ENCODE measurements at places on chromosomes 16 and 17.

- DNase-seq = no peak
Measured at GRCh38 chr16:29192329-29193247, 207.7 kb downstream of the LAT start.

DNA sequence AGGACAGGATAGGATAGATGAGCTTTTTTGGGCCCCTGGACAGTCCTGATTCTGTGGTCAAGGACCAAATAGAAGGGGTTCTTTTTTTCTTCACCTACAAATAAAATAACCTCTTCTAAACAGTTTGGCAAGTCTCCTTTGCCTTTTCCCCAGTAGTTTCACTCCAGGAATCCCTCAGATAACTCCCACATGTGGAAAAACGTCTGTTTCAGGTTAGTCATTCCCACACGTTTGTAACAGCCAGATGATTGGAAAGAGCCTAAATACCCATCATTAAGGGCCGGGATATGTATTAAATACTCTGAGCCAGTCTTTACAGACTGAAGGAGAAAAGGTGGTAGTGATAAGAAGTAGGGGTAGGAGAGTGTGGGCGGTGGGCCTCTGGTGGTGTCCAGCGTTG lies 58.3 kb downstream of the PLD6 start:
- no peak for DNase-seq

DNA sequence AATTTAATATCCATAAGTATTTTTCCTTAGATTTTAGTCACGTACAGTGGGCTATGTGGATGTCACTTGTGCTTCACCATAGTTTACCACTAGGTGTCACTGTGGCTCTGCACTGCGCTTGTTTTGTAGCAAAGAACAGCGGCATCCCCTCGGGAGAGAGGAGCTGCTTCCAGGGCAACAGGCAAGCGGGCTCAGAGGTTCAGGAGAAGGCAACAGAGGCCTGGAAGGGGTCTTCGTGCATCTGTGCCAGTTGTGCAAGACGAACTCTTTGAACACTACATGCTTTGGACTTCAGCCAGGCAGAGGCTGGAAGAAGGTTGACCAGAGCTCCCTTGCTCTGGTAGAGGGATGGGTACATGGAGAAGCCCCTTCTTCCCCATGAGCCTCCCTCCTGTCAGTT lies 20.6 kb downstream of the CYB561 start:
- DNase-seq = peak; percentile 67

- DNase-seq = no peak
Measured at GRCh38 chr16:48014349-48015135, 141.3 kb downstream of the ABCC12 start.

DNA sequence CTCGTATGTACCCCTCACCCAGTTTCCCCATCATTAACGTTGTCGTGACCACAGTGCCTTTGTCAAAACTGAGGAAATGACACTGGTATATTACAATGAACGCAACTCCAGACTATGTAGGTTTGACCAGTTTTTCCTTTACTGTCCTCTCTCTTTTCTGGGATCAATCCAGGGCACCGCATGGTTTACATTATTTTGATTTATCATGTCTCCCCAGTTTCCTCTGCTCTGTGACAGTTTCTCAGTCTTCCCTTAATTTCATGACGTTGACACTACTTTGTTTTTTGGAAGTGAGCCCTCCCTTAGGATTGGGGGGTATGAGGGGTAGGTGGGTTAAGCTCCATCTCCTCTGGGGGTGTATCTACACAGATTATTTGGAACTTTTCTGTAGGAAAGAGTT lies 76.1 kb upstream of the LGALS9 start:
- DNase-seq = no peak

- no peak for DNase-seq
Measured at GRCh38 chr17:81020767-81021497, 14.0 kb upstream of the BAIAP2 start.

DNA sequence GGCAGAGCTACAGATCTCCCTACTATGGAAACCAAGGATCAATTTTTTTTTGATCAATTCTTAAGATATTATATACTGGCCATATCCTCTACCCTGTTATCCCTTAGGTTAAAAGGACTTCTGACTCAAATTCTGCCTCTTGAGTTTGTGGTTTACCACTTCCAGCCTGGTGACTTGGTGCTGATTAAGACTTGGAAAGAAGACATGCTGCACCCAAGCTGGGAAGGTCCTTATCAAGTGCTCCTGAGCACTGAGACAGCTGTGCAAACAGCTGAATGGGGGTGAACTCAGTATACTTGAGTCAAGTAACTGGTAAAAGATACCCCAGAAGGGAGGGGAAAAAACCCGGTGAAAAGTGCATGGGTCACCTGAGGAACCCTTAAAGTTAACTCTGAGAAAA lies 20.5 kb upstream of the SPACA3 start:
- no peak for DNase-seq

DNA sequence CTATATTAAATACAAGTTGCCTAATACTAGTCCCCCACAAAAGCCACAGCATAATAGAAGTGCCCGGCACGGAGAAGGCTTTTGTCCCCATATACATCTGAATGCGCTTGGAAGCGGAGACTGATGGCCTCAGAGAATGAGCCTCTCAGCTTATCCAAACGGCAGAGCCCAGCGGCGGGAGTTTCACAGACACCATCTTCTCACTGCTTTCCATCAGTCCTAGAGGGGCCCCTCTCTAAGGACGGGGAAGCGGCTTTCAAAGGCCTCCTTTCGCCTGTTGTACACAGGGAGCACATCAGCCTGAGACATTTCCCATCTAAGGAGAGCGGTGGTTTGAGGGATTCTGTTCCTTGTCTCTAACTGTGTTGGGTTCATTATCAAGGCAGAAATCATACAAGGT lies 16.9 kb downstream of the NXN start:
- no peak for DNase-seq

DNA sequence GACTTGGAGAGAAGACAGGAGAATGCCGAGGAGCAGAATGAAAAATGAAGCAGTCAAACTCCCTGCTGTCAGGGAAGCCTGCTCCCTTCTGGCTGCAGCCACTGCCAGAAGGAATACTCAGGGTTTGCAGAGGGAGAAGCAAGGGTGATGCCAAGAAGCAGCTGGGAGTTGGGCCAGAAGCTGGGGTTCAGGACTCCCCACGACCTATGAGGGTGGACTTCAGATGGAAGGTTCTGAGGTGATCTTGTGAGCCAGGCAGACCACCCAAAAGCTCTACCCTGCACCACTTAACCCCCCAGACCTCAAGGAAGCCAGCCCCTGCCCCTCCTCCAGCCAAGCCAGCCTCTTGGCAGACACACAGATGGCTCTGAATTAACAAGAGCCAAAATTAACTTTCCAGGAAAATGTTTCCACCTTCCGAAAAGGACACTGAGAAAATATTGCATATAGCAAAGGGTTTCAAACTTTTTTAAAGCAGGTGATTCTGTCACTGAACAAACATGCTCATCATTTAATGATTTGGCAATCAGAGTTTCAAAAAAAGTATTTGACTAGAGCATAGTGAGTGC lies 126.0 kb upstream of the ERCC4 start:
- no peak for DNase-seq

GRCh38 chr16:3695610-3696369 lies 21.5 kb downstream of the TRAP1 start:
- DNase-seq = no peak

GRCh38 chr17:11557727-11558452 lies 40.4 kb upstream of the DNAH9 start:
- DNase-seq = peak; percentile 53

- DNase-seq = peak; percentile 95
Measured at GRCh38 chr17:73205459-73205961, 12.7 kb downstream of the COG1 start.

GRCh38 chr17:15513856-15514459 lies 46.5 kb upstream of the CDRT4 start:
- no peak for DNase-seq

DNA sequence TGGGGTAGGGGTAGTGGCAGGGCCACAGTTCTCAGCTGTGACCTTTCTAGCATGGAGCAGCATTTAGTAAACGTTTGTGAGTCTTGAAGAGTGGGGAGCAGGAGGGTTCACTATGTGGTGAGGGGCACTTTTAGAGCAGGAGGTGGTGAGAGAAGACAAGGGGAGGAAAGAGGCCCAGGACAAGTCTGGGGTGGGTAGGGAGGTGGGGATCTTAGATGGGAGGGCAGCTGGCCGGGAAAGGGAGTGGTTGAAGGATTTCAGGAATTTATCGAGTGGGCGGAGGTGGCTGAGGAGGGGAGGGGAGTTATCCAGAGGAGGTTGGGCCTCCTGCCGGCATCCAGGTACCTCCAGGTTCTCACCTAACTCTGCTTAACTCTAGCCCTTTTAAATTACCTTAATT lies 1.9 kb downstream of the CLEC16A start:
- DNase-seq = no peak

DNA sequence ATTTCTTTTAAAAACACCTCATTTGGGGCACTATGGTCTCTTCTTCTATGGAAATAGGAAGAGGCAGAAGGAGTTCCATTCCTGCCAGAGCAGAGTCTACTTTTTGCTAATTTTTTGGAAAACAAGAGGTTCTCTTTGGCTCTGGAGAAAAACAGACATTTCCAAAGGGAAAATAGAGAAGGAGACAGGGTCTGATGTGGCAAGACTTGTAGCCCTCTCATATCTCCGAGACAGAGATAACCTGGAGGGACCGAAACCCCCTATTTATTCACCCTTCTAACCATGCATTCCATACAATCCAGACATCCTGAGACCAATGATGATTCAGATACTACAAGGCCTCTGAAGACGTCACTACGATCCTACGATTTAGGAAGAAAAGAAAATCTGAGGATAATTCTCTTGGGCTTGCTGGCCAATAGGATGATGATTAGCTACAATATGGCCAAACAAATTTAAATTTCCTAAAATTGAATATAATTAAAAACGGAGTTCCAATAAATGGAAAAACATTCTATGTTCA lies 70.2 kb downstream of the HIC1 start:
- no peak for DNase-seq

GRCh38 chr17:45261577-45262515 lies at the start of gene SPATA32:
Gene SPATA32 (minus strand): TSS chr17:45262094. CDS start chr17:45262016, 78 bp downstream.
- no peak for DNase-seq

DNA sequence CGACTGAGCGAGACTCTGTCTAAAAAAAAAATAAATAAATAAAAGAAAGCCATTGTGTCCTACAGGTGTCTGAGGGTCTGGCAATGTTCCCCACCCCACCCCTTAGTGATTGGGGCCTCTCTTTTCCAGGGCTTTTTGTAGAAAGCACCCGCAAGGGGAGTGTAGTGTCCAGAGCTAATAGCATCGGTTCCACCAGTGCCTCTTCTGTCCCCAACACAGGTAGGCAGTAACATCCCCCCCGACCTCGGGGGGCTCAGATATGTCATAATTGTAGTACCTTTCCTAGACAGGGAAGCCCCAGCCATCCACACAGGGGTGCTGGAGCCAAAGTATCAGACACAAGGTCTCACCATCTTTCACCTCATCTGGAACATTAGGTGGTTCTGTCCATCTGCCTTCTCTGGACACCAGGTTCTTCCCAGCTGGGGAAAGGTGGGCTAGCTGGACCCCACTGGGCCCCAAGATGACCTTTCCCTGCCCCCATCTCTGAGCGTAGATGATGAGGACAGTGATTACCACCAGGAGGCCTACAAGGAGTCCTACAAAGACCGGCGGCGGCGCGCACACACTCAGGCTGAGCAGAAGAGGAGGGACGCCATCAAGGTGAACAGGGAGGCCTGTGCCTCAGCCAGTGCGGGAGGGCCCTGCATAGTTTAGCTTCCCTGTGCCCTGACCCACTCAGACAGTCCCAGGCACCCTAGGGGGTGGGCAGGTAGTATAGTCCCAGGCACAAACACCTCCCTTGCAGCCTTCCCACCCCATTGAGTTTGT lies 1.6 kb downstream of the MLX start:
- no peak for DNase-seq

All from SHP77 (cell line).